ENCODE measurements at places on chromosomes 4 and X.

DNA sequence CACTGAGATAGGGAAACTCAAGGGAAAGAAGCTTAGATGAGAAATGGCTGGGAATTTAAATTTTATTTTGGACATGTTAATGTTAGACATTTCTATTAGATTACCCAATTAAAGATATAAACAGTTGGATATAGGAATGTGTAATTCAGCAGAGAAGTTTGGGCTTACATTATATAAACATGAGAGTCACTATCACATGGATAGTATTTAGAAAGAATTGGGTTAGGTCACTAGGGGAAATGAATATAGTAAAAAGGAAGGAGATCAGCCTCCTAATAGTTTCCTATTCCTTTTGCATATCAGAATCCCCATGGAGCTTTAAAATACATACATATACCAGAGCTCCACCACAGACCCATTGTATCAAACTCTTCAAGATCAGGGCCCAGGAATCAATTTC is 19.6 kb upstream of the CXCL5 start:
- DNase-seq: no peak

- DNase-seq: peak; percentile 85
These were observed 3.4 kb downstream of the ATP1B4 start for GRCh38 chrX:120365320-120365719.

DNA sequence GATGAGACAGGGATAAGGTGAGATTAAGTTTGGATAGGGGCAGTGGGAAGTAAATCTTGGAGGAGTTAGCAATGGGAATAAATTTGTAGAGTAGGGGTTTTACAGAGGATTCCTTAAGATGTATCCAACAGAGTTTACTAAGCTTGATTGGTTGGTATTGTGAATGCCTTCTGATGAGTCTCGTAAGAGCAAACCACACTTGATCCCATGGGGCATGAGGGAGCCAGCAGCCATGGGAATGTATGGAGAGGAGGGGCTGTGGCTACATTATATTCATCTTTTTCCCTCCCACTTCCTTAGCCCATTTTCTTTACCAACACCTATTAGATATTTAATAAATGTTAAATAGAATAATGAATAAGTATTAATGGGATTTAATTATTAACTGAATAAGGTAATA is 126.6 kb upstream of the NDST3 start:
- no peak for DNase-seq

DNA sequence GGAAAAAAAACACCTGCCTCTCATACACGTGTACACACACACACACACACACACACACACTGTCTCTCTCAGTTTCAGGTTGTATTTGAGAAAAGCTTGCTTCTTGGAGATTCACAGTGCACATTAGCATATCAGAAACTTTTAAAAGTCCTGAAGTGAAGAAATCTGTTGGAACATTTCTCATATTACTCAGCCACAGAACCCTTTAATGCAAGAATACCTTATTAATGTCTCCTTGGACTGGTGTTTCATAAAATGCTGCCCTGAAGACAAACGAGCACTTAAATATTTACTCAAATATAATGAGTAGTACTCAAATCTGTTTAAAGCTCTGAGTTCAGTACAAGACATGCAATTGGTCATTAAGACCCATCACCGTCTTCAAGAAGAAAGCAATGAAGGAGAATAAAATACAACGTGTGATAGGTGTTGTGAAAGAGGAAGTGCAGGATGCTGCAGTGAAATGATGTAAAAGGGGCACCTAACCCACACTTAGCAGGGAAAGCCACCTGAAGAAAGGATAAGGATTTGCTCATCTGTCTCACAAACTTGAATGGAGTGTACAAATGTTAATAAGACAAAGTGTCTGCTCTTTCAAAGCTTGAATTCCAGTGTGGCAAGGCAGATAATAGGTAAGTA is 57.0 kb downstream of the DCLK2 start:
- no peak for DNase-seq

DNA sequence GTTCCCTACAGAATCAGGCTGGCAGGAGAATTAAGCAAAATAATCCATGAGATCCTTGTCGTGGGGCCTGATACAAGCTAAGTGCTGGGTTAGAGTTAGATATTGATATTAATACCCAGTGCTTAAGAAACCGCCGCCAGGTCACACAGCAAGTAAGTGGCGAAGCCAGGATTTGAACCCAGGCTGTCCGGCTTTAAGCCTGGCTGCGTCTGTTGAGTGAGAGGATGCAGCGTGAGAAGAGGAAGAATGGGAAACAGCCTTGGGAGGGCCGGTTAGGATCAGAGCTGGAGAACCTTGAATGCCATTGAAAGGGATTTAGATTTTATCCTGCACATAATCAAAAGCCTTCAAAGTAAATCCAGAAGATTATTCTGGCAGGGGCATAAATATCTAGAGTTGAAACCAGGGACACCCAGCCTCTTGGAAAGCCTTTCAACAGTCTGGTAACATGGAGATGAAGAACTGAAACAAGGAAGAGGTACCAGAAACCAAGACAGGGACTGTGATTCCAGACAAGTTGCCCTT is 64.8 kb upstream of the HELT start:
- DNase-seq: no peak
